Stimulated activated CD4-positive, alpha-beta T cell treated with anti-CD3 and anti-CD28 coated beads, Interleukin-15, amount 100 ng/mL, for 48 hours (primary cell): ENCODE measurements at places on chromosomes 6 and 20.

GRCh38 chr20:53949319-53949839 lies 121.0 kb downstream of the BCAS1 start:
- peak; percentile 58 for DNase-seq

- no peak for DNase-seq
Observed at GRCh38 chr20:55586610-55587009, 418.7 kb downstream of the CBLN4 start.

DNA sequence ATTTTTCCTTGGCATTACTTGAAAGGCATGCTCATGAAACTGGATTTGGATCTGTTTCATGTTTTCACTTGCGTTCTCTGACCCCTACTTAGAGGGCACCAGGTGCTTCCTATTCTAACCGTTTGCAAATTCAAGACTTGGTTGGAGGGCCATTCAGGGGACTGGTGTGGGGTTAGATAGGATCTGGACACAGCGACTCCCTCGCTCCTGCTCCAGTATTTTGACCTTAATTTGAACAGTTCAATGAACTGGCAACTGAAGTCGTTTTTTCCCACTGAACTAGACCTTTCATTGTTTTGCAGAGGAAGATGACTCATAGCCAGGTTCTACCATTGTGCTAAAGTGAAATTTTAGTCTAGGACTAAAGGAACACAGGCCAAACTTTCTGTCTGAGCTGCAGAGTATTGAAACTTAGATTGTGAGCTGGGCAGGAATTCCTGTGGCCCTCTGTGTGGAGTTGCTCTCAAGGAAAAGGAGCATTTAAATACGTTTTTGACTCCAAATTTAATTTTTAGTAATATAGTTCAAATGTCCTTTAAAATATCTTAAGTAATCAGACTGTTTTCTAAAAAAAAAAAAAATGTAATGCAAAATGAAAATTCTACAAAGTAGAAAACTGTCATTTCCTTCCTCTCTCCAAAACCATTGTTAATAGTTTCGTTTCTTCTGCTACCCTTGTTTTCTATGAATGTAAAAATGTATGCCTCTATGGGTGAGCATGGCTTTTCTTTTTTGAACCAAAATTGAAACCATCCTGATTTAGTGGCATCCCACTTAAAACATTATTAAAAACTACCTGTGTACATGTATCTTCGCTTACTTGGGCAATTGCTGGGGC lies 64.8 kb downstream of the UTRN start:
- DNase-seq: no peak

DNA sequence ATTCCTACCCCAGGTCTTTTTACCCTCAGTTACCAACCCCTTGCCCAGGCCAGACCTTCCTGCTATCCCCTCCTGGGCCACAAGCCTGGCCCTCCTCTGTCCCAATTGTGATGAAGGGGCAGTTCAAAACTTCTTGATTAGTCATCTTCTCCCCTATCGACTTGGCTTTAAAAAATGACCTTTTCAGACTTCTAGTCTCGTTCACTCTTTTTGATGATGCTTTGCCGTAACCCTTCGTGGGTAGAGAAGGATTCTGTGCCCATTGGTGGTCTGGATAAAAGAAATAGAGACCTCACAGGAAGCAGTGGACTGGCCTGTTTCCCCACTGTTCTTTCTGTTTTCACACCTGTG lies 5.5 kb downstream of the VEGFA start:
- DNase-seq: no peak

DNA sequence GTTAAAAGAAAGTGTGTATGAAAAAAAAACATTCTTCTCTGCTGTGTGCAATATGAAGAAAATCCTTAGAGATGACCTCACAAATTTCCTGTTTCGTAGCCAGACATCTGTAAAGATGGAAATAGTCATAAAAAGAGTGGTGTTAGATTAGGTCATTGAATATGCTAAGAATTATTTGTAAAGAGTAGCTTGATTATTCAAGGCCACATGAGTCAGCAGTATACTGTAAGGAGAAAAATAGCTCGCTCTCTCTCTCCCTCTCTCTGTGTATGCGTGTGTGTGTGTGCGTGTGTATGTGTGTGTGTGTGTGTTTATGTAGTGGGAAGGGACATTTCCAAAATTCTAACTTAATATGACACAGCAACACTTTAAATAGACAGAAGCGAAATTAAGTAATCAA lies 78.8 kb downstream of the PTCHD4 start:
- DNase-seq: no peak

DNA sequence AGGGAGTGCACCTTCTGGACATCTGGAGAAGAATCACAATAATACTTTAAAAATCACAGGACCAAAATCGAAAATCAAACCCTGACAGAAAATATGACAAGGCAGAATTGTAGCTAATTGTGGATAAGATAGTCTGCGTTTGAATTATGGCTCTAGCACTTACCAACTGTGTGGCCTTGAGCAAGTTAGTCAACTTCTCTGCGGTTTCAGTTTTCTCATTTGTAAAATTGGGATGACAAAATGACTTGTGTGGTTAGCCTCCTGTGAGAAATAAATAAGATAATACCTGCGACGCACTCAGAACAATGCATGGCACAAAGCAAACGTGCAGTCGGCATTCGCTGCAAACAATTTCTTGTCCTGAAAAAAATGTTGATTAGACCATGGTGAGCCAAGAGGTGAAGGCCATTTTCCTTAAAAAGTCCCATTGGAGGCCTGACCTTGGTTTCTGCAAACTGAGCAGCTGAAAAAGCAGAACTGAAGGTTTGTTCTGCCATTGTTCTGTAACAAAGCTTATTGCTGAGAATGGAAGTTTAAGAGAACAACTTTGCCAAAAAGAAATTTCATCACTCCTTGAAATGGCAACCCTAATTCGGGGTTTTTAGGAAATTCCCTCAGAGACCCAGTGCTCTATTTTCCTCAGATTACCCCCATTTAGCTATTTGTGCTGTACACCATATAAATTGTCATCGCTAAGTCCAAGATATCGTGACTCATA lies 266.3 kb downstream of the ERMARD start:
- no peak for DNase-seq

DNA sequence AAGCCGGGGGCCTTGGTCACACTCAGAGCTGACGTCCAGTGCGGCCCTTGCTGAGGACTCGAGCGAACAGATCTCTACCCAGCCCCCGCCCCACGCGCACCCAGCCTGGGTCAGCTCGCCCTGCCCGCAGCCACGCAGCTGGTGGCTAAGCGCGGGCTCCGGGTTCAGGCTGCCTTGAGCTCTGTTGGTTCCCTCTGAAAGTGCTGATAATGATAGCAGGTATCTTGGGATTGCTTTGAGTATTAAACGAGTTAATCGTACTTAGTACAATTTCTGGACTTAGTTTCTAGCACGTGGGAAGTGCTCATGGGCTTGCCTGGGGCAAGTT lies 88.1 kb upstream of the TGM3 start:
- no peak for DNase-seq

DNA sequence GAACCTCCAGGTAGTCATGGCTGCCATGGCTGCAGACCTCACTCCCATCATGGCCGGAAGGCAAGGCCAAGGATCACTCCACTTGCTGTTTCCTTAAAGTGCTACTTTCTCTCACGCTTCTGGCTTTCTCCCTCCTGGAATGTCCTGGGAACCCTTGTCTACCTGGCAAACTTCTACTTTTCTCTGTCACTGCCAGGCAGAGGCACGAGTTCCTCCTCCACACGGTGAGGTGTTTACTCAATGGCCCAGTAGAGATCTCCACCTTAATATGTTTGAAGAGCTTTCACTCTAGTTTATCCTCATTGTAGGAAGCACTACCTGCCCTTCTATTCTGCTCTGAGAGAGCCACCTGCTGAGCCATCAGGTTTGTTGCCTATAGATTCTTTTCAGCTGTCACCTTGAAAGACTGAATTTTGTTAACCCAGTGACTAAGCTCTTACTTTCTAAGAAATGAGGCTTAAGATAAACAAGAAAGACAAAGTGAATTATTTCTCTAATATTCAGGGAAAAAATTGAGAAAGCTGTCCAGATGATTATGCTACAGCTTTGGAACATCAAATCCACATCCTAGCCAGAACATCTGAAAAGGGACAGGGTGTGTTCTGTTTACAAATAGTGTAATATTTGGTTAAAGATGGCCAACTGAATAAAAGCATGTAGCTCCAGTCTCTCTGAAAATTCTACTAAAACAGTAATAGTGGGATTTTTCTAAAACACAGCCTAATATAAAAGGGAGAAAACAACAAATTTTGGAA lies 54.9 kb downstream of the PLAGL1 start:
- no peak for DNase-seq

- DNase-seq: no peak
Observed at GRCh38 chr20:62852196-62852595, 9.4 kb downstream of the TCFL5 start.

DNA sequence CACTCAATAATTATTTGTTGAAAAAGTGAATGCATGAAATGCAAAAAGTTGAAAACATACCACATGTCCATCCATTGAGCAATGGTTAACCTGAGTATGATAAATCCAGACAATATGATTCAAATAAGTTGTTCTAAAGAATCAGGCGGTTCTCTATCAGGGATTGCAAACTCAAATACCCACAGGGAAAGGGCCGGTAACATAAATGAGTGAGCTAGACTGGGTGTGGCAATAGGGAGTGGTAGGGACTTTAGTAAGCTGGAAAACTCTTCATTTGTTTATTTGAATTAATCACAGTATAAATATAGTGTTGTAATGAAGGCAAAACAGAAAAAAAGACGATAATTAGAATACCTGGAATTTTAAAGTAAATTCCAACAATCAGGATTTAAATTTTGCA lies 106.3 kb downstream of the BCAS1 start:
- no peak for DNase-seq

- DNase-seq: no peak
Observed at GRCh38 chr6:45326698-45327417, 1.3 kb upstream of the RUNX2 start.

- no peak for DNase-seq
Observed at GRCh38 chr6:23412770-23413169, 713.2 kb upstream of the NRSN1 start.

DNA sequence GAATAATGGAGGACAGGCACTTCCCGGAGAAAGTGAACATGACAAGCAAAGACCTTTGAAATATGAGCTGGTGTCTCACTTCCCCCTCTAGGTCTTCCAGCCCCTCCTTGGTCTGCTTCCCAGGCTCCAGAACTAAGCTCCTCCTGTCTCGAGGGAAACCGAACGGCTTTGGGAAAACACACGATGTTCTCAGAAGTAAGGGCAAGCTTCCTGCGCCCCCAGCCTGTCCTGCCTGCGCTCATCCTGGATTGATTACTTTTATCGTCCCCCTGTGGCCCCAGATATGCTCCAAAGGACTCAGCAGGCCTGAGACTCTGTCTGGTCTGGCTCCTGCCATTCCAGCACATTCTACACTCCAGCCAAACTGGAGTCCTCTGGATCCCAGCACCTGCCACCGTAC lies 83.4 kb downstream of the ZNF217 start:
- DNase-seq: no peak

DNA sequence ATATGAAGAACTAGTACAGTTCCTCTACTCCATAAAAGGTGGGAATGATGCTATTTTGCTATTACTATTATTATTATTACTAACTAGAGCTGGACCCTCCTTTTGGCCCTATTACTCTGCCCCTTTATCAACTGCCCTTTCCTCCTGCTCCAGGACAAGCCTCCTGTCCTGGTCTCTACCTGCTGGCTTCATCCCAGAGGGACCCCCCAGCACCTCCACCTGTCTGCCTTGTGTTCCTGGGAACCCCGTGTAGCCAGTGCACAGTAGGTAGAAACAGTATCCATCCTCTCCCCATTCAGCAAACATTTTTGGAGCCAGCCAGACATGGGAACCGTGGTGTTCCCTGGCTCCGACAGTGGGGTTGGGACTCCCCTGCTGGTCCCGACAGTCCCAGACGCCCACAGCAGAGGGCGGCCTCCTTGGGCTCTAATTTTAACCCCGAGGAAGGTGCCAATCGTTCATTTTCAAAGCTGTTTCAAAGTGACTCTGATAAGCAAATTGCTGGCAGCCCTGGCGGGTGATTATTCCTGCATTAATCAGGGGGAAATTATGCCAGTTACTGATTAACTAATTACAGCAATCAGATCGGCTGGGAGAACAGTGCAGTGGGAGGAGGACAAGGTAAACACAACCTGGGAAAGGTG lies 44.2 kb upstream of the MDGA1 start:
- no peak for DNase-seq
